ENCODE measurements at places on chromosomes 3 and 15.
A peak's percentile ranks its signal among the peaks of the same experiment; 100 is the strongest.

- no peak for DNase-seq
Observed at GRCh38 chr3:87358066-87358465, 81.7 kb upstream of the POU1F1 start.

- DNase-seq: no peak
Observed at GRCh38 chr15:61888074-61888780, 172.0 kb downstream of the VPS13C start.

DNA sequence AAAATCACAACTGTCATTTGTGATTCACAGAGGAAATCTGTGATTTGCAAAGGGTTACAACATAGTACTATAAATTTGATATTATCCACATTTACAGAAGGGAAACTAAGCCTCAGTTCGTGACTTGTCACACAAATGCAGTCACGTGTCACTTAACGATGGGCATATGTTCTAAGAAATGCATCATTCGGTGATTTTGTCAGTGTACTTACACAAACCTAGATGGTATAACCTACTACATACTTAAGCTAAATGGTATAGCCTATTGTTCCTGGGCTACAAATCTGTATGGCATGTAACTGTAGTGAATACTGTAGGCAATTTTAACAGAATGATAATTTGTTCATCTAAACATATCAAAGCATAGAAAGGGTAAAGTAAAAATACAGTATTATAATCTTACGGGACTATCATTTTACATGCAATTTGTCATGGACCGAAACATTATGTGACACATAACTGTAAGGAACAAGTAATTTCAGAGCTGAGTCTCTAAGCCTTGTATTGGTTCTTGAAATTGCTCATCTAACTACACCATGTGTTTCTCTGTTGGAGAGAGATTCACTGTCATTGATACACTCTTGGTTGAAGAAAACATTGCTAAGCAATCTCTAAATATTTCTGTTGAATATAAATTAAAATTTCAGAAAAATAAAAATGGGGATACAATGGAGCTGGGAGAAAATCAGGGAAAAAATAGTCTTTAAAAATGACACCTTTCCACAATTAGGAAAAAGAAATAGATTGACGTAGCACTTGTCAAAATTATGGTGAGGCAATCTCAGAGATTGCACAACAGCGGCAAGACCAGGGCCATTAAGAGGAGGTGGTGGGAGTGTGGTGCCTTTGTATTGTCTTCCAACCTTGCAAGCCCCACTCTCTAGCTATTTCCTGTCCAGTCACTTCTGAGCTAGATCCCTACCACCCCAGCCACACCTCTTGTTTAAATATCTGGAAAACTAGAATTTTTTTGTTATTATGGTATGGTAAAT is 645.8 kb upstream of the TBL1XR1 start:
- DNase-seq: no peak

DNA sequence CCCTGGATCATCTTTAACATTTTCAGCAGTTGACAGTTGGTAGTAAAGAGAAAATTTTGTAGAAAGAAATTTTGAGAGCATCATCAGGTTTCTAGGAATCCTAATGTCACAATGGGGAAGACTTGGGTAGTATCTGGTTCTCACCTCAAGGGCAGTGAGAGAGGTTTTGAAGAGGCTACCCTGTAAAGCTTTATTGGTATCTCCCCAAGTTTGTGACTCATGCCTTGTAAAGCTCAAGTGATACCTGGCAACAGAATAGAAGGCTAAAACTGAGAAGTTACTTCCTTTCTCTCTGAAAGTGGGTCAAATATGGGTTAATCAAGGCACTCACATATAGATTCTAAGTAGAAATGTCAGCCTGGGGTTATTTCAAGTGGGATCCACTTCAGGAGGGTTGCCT is 196.4 kb downstream of the SUCNR1 start:
- DNase-seq: no peak

- no peak for DNase-seq
Observed at GRCh38 chr3:194255252-194256039, 95.7 kb downstream of the CPN2 start.

- peak; percentile 86 for DNase-seq
Observed at GRCh38 chr3:160564949-160565441, 376 bp downstream of the KPNA4 start.

DNA sequence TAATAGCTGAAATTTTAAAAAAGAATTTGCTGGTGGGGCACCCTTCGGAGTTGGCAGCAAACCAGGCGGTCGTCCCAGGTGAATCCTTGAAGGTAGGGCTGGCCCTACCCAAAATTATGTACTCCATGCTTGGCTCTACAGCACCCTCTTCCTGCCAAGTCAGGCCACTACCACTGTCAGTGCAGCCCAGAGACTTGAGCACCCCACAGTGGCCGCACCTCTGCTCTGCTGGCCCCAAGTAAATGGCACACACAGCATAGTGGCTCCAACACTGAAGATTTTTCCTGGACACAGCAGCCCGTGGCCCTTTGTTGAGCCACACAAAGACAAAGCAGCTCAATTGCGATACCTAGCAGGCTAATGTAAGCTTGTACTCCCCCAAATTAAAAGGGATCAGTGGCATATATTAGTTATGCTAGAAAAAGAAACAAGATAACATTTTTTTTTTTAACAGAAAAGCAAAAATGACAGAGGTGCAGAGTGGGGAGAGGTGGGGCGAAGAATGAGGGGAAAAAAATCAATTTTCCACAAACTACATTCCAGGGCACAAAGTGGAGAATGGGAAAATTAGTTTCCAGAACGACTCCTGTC is 250.5 kb downstream of the UACA start:
- peak; percentile 76 for DNase-seq
